ENCODE measurements at places on chromosomes 16 and 17.

DNA sequence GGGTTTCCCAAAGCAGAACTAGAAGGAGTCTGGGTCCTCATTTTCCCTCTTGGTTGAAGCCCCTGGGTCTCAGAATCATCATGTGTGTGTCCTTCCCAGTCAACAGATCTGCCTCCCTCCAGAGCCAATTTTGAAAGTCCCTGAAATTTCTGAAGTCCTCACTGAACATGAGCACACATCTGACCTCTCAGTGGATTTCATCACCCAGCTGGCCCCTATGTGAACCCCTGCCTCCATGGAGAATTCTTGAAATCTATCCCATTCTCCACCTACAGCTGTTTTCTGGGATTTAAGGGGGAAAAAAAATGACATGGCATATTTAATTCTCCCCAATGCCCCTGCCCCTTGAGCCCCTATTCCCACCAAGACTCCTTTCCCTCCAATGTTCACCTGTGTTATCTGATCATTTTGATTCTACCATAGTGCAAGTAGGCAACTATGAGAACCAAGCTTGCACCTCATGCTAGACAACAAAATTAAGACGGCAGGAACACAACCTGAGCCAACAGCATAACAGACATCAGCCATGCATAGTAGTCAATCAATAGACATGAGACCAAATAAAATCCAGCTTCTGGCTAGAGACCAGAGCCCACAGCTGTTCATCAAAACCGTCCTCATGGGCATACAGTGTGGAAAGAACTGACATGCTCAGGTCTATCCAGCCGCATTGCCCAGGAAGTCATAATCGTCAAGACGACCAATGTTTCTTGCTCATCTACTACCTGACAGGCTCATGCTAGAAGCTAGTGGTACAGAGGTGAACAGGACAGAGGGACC lies 14.9 kb downstream of the SOX9 start:
- DNase-seq: no peak

- no peak for DNase-seq
These were observed 112.1 kb downstream of the C16orf78 start for GRCh38 chr16:49485663-49486062.

DNA sequence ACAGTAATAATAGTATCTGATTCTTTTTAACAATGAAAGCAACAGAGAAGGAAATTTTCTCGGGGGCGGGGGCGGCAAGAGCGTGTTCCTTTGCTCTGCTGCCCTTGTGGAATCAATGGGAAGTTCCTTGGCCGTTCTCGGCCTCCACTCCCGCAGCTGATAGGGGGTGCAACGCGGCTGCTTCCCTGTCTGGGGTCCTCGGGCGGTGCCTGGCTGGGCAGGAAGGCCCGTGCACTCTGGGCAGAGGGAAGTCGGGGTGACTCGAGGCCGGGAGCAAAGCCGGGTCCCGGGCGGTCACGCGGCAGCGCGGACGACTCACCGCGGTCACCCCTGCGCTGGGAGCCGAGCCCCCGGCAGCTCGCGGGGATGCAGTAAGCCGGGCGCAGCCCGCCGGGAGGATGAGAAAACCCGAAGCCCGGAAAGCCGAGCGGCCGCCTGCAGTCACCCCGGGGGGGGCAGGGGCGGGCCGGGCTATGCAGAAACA lies 2.5 kb downstream of the TUBB3 start:
- no peak for DNase-seq

DNA sequence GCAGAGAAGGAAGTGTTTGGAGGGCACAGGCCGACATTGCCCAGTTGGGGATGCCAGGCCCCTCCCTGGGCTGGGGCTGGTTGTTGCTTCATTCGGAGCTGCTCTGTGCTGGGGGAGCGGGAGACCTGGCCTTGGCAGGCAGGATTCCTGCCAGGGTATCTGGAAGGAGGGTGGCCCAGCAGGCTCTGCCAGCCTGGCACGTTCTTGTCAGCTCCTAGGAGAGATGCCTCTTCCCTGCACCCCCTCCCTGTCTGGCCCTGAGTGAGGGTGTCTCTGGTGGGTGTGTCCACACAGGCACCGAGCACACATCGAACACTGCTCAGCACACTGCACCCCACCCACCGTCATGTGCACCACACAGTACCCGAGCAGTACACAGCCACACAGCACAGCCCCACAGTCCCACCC lies 35.2 kb downstream of the ARHGAP23 start:
- no peak for DNase-seq

DNA sequence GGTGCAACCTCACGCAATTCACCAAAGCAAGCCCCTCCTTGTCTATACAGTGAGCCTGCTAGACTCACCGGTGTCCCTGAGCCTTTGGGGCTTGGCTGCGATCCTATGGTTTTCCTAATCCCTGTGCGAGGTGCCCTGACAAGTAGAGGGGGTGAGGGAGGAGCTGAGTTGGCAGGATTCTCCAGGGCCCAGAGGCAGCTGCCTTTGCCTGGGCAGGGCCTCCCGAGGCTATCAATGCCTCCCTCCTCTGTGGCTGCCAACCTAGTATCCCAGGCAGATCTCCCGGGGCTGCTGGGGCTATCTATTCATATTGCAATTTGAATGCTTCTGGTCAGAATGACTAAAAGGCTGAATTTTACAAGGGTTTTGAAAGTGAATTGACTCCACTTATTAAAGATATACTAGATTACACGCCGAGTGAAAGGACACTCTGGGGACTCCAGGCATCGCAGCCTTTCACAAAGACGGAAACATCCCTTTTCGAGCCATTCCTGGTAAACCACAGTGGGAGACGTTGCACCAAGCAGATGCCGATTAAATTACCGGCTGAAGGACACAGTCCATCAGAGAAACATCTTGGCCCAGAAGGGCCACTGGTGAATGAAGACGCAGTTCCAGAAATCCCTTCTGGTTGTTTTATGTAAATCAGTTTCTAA lies 11.3 kb upstream of the PITPNM3 start:
- DNase-seq: no peak

DNA sequence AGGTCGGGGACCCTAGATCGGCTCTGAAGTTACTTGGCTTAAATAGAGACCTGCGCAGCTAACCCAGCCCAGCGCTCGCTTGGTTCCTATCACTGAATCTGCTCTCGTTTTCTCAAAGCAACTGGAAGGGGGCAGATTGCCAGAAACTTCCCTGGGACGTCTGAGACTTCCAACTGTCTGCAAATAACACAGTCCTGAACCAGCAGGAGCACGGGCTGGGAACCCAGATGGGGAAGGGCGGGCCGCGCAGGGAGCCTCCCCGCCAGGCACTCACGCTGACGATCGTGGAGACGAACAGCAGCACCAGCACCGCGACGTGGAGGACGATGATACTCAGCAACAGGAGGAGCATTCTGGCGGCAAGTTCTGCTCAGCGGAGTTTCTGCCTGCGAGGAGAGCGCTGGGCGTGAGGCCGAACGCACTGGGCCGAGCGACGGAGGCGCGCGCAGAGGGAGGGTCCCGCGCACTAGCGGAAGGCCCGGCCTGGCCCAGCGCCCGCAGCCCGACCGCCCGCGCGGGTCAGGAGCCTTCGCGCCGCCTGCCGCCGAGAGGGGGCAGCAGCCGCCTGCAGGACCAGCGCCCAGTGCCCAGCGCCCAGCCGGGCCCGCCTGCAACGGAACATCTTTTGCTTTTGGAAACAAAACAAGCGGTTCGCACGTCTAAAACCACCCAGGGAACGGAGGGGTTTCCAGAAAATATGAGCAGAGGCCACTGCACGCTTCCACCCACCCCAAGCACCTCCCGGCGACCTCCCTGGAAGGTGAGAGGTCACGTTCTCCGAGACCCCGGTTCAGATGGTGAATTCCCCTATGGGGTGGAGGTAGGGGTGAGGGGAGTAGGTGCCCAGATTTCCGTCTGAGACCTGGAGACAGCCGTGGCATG lies 4.5 kb downstream of the PMP22 start:
- DNase-seq: no peak

GRCh38 chr16:56625140-56625942 lies at the start of gene MT1E:
Gene MT1E (plus strand): TSS chr16:56625781. CDS start chr16:56625852, 71 bp downstream.
- DNase-seq: no peak

- DNase-seq: no peak
These were observed 136.2 kb upstream of the DNAH9 start for GRCh38 chr17:11461993-11462548.

DNA sequence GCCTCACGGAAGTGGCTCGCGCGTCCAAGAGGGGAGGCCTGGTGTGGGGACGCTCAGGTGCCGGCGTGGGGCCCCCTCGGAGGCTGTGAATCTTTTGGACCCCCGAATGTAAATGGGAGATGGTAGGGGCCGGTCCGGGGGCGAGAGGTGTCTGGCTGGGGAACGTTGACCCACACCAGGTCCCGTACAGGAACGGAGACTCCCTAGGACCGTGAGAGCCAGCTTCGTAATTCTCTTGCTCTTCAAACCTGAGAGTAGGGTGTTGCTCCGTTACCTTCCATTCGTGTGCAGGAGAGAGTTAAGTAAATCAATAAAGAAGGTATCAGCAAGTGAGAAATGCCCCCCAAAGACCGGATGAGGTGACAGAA lies 481 bp downstream of the LYRM1 start:
- DNase-seq: no peak

DNA sequence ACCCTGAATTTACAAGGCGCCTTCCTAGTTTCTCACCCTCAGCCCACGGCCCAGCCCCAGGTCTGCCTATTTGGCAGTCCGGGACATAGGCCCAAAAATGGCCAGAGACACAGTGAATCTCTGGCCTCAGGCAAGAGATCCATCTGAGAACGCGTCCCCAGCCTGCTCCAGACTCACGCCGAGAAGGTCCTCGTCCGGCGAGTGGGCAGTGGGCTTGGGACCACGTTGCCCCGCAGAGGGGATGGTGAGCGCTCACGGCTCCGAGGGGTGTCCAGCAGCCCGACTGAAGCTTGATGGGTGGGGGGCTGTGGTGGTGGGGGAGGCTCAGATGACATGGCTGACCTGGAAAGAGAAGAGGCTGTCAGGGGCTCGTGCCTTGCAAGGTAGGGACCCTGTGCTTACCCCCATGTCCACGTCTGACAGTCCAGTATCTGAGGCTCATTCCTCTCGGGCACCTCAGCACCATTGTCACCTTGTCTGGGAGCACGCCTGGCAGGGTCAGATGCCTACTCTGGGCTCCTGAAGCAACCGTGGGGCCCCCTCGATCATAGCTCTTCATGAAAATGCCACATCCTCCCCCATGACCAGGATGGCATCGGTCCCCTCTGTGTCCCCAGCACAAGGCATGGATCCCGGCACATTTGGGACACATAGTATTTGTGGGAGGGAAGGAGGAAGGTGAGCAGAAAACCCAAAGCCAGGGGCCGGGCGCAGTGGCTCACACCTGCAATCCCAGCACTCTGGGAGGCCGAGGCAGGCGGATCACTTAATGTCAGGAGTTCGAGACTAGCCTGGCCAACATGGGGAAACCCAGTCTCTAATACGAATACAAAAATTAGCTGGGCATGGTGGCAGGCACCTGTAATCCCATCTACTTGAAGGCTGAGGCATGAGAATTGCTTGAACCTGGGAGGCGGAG lies 9.6 kb downstream of the CARHSP1 start:
- DNase-seq: no peak

DNA sequence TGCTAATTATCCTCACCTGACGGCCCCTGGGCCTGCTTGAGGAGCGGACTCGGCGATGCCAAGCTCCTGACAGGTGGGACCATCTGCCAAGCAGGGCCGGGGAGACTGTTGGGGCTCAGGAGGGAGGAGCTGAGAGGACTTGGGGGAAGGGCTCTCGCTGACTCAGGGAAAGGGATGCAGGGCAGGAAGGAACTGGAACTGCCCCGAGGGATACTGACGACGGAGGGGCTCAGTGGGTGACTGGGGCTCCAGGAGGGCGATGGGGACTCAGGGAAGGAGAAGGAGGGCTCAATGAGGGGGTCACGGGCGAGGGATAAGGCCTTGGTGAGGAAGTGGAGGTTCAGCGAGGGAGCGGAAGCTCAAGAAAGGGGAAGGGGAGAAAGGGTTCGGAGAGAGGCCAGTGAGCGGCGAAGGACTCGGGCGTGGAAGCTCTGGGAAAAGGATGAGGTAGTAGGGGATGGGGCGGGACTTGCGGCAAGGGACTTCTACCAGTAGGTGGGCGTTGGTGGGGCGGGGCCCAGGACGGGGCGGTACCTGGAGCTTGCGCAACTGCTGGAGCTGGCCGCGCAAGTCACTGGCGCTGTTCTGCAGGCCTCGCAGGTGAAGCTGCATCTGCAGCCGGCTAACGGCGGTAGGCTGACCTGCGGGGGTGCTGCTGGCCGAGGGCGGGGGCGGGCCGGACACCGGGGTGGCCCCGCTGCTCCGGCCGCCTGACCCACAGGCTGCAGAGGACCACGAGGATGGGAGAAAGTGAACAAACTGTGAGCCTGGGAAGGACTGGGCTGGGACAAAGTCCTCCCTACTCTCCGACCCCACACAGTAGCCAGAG lies 46.5 kb downstream of the SRCIN1 start:
- peak; percentile 65 for DNase-seq

DNA sequence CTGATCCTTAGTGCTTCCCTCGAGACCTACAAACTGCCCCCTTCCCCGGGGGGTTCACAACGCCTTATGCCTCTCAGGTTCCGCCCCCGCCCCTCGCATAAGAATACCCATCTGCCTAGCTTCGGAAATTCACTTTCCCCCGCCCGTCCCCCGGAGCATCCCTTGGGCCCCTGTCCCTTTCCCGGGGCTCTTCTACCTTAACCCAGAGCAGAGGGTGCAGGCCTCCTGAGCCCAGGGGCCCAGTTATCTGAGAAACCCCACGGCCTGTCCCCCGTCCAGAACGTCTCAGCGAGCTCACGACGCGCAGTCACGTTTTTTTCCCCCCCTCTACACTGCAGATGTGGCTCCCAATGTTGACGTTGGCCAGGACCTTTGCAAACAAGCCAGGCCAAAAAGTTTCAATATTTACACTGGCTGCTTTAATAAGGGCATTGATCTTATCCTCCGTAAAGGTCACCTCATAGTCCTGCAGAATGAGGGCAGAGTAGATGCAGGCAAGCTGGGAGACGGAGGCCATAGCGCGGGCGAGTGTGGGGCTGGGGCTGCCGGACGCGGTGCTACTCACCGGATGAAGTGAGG lies 1.4 kb upstream of the NBR1 start:
- DNase-seq: no peak

- no peak for DNase-seq
These were observed 18.1 kb downstream of the TNFRSF13B start for GRCh38 chr17:16953841-16954240.

GRCh38 chr16:1858189-1858865 lies 13.6 kb downstream of the MEIOB start:
- no peak for DNase-seq

- no peak for DNase-seq
These were observed 3.2 kb downstream of the ZNF500 start for GRCh38 chr16:4763791-4764190.

DNA sequence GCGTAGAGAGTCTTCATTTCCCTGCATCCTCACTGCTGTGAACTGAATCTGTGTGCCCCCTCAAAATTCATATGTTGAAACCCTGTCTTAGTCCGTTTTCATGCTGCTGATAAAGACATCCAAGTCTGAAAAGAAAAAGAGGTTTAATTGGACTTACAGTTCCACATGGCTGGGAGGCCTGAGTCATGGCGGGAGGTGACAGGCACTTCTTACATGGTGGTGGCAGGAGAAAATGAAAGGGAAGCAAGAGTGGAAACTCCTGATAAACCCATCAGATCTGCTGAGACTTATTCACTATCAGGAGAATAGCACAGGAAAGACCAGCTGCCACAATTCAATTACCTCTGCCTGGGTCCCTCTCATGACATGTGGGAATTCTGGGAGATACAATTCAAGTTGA lies 3.1 kb upstream of the CCDC42 start:
- DNase-seq: no peak

- DNase-seq: no peak
These were observed 400.2 kb downstream of the SEC14L1 start for GRCh38 chr17:77540975-77541374.

GRCh38 chr17:44137891-44138709 lies 3.6 kb upstream of the HROB start:
- no peak for DNase-seq
